ENCODE measurements at places on chromosomes 5 and 9.

DNA sequence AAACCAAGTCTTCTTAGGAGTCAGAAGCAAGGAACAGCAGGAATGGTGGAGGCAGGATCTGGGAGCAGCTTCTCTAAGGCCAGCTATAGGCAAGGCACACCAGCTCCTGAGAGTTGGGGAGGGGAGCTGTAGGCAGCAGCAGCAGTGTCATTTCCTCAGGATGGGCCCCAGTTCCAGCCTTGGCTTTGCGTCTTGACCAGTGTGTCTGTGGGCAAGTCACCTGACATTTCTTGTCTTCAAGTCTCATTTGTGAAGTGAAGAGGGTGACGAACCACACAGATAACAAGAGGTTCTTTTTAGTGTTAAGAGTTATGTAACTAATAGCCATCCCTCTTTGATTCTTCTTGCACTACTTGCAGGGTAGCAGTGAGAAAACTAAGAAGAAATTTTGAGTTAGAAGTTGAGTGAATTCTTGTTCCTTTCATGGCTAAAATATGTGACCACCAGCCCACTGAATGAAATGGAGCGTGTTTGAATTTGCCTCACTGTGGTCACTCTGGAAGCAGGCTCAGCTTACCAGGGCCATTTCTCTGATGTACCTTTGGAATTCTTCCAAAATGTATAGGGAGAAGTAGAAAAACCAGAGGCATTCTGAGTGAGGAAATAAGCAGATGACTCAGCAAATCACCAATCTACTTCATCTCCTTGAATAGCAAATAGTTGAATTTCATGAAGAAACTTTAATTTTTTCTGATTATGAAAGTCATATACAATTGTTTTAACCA lies 42.4 kb downstream of the RHOBTB3 start:
- DNase-seq, result no peak

GRCh38 chr5:8701251-8701650 lies 832.3 kb downstream of the MTRR start:
- DNase-seq, result no peak

DNA sequence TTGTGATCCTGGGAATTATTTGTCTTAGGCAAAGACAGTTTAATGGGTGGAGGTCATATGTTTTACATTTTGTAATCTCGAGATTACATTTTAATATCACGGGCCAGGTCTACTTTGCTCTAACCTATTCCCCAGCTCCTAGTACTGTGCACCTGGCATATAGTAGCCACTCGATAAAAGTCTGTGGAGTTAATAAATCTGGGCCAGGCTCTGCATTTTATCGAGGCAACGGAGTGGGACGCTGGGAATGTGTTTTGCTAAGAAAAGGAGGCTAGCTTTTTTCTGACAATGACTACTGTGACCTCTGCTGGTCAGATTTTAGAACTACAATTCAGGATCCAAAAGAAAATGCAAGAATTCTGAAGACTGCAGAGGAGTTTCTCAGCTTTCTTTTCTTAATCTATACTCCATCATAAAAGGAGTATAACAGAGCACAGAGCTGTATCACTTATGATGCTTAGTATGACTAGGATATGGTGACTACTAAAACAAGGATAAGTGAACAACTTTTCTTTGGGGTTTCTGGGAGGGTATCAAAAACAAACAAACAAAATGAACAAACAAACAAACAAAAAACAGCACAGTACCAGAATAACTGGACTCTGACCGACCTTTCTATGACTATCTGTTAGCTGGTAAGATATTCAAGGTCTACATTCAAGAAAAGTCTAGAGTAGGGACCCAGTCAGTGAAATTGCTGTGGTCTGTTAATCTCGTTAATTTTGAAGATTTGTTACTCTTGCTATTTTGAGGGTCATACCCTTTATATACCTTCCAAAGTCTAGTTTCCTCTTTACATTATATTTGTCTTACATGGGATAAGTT lies 46.1 kb upstream of the CER1 start:
- peak; percentile 41 for DNase-seq

DNA sequence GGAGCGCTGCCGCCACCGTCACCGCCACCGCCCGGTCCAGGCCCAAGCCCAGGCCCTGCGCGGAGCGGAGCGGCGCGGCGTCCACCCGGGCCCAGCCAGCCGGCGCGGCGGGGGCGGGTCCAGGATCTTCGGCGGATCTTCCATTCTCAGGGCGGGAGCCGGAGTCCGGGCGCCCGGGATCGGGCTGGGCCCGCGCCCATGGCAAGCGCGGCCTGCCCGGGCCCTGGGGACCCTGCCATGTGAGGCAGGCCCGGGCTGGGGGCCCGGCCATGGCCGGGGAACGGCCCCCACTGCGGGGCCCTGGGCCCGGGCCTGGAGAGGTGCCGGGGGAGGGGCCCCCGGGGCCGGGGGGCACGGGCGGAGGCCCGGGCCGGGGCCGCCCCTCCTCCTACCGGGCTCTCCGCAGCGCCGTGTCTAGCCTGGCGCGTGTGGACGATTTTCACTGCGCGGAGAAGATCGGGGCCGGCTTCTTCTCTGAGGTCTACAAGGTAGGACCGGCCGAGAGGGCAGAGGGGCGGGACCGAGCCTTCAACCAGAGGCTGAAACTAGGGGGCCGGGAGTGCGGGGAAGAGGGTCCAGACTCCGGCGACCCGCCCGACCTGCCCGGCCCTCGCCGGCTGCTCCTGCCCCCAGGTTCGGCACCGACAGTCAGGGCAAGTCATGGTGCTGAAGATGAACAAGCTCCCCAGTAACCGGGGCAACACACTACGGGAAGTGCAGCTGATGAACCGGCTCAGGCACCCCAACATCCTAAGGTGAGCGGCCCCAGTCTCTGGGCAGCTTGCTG lies 482 bp downstream of the TESK1 start:
- no peak for DNase-seq

DNA sequence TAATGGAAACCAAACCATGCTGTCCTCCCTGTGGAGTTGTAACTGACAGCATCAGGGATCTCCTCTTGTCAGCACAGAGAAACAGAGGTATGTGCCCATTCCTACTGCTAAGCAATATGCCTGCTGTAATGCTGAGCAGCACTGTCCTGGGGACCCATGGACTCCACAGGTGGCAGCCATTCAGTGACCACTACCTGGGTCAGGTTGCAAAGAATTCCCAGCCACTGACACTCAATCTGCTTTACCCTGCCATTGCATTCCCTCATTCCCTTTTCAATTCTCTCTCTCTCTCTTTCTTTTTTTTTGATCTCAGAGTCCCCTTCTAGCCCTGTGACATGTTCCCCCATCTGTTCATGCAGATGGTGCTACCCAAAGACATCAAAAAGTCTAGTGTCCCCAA lies 104.1 kb downstream of the GABRB2 start:
- no peak for DNase-seq

GRCh38 chr5:30581198-30581935 lies 612.1 kb upstream of the CDH6 start:
- no peak for DNase-seq

- no peak for DNase-seq
Observed at GRCh38 chr5:126499853-126500342, 76.7 kb downstream of the GRAMD2B start.

DNA sequence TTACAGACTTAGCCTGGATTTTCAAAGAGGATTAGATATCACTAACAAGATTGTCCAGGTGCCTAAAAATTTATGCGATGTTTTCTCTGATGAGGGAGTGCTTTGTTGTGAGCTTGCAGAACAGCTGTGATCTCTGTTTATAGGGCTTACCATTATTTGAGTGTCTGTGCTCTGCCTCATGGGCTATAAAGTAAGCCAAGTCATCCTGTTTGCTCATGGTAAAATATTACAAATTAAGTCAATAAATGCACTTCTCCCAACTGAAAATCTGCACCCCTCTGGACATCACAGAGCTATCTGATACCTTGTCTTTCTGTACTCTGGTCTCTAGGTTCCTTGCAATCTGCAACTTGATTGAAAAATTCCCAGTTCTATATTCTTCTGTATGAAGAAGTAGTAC lies 293.4 kb upstream of the ACTBL2 start:
- no peak for DNase-seq

DNA sequence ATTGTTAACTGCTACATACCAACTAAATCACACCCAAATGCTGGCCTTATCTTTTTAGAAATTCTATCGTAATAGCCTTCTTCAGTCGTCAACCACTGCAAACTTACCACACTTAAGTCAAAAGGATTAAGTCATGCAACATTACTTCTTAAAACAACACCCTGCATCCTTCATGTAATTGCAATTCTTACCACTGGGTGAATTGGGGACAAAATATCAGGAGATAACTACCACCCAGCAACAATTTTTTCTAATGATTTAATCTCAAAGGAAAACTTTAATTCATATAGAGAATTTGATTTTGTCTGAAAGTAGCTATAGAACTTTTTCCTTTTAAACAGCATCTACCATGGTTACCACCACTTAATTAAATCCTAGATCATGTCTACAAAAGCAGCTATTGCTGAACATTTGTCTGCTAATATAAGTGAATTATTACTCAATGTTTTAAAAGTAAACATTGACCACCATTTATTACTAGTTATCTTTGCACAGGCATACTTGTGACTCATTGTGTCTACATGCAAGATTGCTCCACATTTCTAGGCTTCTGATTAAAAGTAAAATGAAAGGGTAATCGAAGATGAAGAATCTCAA lies 10.5 kb downstream of the MLLT3 start:
- no peak for DNase-seq

- DNase-seq, result no peak
Observed at GRCh38 chr5:168117469-168117868, 174.0 kb upstream of the WWC1 start.

- DNase-seq, result no peak
Observed at GRCh38 chr5:149932445-149933350, 11.9 kb downstream of the PDE6A start.

DNA sequence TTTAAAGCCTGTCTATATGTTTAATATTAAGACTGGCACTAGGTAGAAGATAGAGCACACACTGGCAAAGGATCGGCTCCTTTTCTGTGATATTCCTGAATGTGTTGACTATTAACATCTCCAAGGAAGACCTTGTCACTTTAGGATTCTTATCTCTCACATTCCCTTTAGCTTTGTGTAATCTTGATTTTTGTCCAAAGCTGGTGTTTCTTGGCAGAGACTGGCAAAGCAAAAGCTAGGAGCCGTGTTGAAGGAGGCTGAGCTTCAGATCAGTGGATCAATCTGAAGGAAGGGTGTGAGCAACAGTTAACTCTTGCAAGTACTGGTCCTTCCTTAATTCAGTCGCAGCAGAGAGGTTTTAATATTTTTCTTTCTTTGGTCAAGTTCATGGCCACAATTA lies 830.4 kb upstream of the ZNF608 start:
- no peak for DNase-seq

DNA sequence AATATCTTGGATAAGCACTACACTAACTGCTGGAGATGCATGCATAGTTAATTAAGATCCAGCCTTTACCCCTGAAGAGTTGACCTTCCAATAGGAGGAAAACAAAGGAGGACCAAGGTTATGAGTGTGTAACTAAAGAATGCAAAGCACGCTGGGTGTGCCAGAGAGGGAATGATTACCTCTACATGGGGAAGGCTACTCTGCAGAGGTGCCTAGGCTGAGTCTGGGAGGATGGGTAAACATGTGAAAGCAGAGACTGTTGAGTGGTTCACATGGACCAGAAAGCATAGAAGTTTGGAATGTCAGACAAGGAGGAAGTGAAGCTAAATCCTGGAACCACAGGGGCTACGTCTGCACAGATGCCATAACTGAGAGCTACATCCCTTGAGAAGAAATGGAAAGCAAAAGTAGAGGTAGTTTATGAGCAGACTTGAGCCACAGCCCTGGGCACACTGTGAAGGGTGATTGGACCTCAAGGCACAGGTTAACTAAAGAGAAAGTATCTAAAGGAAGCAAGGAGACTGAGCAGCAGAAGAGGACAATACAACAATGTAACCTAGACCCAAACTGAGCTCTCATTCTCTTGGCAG lies 176.2 kb downstream of the DENND1A start:
- DNase-seq, result no peak

DNA sequence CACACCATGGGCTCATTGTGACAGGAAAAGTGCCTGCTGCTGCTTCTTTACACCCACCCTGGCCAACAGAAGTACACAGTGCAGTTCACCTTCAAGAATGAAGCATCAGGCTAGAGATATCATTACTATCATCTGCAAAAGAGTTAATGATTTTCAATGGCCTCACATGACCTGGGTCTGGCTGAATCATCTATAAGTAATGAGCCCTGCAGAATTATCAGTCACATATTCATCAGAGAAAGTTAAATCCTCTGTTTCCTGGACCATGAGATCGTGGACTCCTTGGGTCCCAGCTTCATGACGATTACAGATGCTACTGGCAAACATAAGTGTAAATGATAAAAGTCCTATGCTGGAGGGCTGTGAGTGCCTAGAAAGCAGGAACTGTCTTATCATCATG lies 8.3 kb downstream of the BAG1 start:
- no peak for DNase-seq

- DNase-seq, result no peak
Observed at GRCh38 chr9:76206821-76207220, 187.4 kb downstream of the RFK start.

DNA sequence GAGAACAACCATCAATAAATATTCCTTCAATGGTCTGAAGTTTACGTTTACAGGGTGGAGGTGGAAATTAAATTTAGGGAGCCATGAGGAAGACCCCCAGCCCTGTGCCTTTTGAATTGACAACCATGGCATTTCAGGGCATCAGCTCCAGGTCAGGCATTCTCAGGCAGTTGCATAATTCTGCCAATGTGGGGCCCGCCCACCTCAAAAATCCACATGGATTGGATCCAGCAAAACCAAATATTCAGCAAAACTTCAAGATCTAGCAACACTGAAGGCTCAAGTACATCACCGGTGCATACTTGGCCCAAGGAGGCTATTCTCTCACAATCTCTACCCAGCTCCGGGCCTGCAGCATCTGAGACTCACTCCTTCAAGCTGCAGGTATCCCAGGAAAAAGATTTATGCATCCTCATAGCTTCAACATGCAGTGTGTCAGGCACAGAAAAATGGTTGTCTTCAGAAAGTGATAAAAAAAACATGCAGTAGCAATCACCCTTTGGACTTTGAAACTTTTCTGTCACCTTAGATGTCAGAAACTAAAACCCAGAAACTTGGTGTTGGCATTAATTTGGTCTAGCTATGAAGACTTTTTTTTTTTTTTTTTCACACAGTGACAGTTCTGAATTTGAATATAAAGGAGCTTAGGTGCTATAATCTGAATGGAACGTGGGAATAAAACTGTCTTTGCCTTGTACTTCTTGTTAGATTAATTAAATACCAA lies 21.4 kb upstream of the ANXA2R start:
- DNase-seq, result no peak

DNA sequence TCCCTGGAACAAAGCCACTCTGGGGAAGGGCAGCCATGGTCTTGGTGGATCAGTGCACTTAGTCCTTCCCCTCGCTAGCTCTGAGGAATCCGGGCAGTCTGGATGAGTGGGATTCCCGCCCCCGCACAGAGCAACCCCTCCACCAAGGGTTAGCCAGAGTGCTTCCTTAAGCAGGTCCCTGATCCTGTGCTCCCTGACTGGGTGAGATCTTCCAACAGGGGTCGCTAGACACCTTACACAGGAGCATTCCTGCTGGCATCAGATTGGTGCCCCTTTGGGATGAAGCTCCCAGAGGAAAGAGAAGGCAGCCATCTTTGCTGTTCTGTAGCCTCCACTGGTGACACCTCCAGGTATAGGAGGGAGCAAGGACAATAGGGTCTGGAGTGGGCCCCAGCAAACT lies 228.8 kb downstream of the AP3B1 start:
- no peak for DNase-seq

- no peak for DNase-seq
Observed at GRCh38 chr9:124353811-124354274, 61.4 kb downstream of the PSMB7 start.

- DNase-seq, result no peak
Observed at GRCh38 chr5:76714751-76715485, 1.0 kb upstream of the F2R start.

- DNase-seq, result no peak
Observed at GRCh38 chr5:73221726-73222125, 48.7 kb downstream of the TMEM174 start.

All from right renal cortex interstitium (tissue), 3 donors.